ENCODE measurements at places on chromosomes 2 and 18. TPM values are rescaled to one million over a fixed set of nuclear protein-coding genes. Genes with fewer than 3 reads are reported as not detected.
A peak's percentile ranks its signal among the peaks of the same experiment; 100 is the strongest.

- peaks cover 13% of the 10 kb centered on the region for H3K4me1 ChIP-seq
- no peak for DNase-seq
- no peaks in the 10 kb centered on the region for H3K36me3 ChIP-seq
- no peak overlapping the region for H3K4me3 ChIP-seq
- no peaks in the 10 kb centered on the region for H3K27me3 ChIP-seq
These were observed 807.2 kb downstream of the LRP1B start for GRCh38 chr2:141323571-141323970.

DNA sequence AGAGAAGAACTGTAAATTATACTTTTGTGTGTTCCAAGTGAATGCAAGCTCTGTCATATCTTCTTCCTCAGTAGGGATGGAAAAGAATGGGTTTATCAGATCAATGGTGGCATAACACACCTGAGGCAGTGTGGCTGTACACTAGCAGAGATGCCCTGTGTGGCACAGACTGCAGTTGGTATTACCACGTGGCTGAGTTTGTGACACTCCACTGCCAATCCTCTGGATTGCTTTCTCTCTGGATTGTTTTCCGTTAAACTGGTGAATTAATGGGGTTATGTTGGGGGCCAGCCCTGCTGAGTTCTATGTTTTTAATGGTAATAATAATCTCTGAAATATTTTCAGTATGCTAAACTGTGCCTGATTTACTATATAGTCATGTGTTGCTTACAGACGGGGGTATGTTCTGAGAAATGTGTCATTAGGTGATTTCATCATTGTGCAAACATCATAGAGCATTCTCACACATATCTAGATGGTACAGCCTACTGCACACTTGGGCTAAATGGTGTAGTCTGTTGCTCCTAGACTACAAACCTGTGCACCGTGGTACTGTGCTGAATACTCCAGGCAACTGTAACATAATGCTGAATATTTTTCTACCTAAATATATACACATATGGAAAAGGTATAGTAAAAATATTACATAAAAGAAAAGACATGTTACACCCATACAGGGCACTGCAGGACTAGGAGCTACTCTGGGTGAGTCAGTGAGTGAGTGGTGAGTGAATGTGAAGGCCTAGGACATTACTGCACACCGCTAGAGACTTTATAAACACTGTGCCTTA is 84.7 kb upstream of the ST6GAL2 start:
- no peaks in the 10 kb centered on the region for H3K27me3 ChIP-seq
- no peak overlapping the region for H3K27ac ChIP-seq
- H3K4me1 ChIP-seq, result no peaks in the 10 kb centered on the region
- no peak overlapping the region for H3K4me3 ChIP-seq
- H3K36me3 ChIP-seq, result no peaks in the 10 kb centered on the region
- no peak for DNase-seq

DNA sequence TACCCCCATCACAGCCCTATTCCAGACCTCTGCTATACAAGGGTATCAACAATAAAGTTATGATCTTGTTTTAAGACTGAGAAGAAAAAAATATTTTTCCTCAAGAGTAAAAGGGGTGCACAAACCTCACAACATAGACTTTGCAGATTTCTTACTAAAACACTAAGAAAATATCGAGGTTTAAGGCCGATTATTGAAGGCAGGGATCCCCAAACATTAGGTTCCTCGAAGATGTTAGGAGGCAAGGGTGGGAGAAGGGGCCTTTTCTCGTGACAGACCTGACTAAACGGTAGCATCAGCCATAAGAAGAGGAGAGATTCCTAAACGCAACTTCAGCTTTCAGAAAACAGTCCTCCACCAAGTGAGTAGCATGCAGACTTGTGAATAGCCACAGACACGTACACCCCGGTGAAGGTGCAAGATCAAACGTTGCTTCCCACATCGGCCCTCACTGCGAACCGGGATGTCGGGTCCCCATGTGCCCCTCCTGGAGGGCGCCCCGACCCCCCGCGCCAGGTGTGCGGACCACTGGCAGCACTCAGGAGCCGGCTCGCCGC is 678 bp downstream of the PIAS2 start:
- no peaks in the 10 kb centered on the region for H3K27me3 ChIP-seq
- peak overlapping the region; percentile 82 for H3K4me3 ChIP-seq
- DNase-seq, result no peak
- H3K36me3 ChIP-seq, result peaks cover 22% of the 10 kb centered on the region
- peak overlapping the region; percentile 56 for H3K27ac ChIP-seq

GRCh38 chr2:220583725-220584124 is 956.3 kb downstream of the SLC4A3 start:
- H3K27me3 ChIP-seq, result no peaks in the 10 kb centered on the region
- no peak overlapping the region for H3K4me3 ChIP-seq
- H3K36me3 ChIP-seq, result no peaks in the 10 kb centered on the region
- no peak for DNase-seq
- H3K27ac ChIP-seq, result no peak overlapping the region

DNA sequence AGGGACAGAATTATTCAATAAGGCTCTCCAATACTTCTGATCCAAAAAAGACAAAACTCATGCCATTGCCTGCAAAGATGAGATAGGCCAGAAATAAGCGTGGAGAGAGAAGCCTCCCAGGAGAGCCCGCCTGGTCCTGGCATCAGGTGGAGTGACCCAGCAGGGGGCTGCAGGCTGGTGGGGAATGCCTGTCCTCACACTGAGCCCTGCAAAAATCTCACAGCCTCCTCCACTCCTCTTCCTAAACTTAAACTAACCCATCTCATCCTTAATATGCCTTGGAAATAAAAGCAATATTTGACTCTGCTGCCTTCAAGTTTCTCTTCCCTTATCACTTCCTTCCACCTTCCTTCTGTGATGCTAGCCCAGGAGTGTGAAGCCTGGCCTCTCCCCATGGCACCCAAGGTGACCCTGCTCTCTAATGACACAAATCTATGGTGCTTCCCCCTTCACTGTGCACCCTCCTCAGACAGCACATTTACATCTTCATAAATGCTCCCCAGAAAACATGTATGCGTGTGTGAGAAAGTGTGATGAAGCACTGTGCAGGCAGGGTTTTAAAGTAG is 218.4 kb downstream of the ANAPC1 start:
- no peak overlapping the region for H3K4me3 ChIP-seq
- no peak overlapping the region for H3K27ac ChIP-seq
- H3K4me1 ChIP-seq, result peaks cover 40% of the 10 kb centered on the region
- no peak for DNase-seq

Gene ASB18
- not detected for total RNA-seq

Gene PSMG2
- total RNA-seq, result 89.6 TPM

GRCh38 chr18:693466-694187 is 18.8 kb downstream of the ENOSF1 start:
- no peak overlapping the region for H3K4me3 ChIP-seq
- H3K27ac ChIP-seq, result no peak overlapping the region
- no peaks in the 10 kb centered on the region for H3K4me1 ChIP-seq
- DNase-seq, result no peak
- no peaks in the 10 kb centered on the region for H3K27me3 ChIP-seq

DNA sequence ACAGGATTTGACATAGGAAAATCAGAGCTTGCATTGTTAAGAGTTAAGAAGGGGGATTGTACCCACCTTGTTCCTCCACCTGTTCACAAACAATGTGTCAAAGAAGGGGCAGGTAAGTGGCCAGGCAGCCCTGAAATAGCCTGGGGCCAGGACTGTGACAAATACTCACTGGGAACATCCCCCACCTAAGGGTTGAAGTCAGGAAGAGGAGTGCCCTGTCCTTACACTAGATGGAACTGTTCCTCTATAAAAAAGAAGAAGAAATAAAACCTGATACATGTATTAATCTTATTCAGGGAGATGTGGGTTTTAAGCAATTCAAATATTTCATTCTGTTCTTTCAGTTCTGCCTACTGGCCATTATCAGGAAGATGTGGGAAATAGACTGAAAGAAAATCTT is 41.9 kb downstream of the TACR1 start:
- DNase-seq, result no peak
- H3K4me3 ChIP-seq, result no peak overlapping the region
- H3K27me3 ChIP-seq, result peaks cover 10% of the 10 kb centered on the region
- H3K27ac ChIP-seq, result no peak overlapping the region
- peaks cover 6% of the 10 kb centered on the region for H3K4me1 ChIP-seq
- no peaks in the 10 kb centered on the region for H3K36me3 ChIP-seq

GRCh38 chr2:2271469-2271941 is 59.6 kb downstream of the MYT1L start:
- H3K36me3 ChIP-seq, result no peaks in the 10 kb centered on the region
- DNase-seq, result no peak
- no peaks in the 10 kb centered on the region for H3K4me1 ChIP-seq
- H3K27me3 ChIP-seq, result no peaks in the 10 kb centered on the region
- no peak overlapping the region for H3K4me3 ChIP-seq

Gene LONRF2
- total RNA-seq, result 9.7 TPM

Measured in Calu3 (cell line).